ENCODE measurements at places on chromosomes 16 and 17. TPM values are rescaled to one million over a fixed set of nuclear protein-coding genes. Genes with fewer than 3 reads are reported as not detected.
A peak's percentile ranks its signal among the peaks of the same experiment; 100 is the strongest.

DNA sequence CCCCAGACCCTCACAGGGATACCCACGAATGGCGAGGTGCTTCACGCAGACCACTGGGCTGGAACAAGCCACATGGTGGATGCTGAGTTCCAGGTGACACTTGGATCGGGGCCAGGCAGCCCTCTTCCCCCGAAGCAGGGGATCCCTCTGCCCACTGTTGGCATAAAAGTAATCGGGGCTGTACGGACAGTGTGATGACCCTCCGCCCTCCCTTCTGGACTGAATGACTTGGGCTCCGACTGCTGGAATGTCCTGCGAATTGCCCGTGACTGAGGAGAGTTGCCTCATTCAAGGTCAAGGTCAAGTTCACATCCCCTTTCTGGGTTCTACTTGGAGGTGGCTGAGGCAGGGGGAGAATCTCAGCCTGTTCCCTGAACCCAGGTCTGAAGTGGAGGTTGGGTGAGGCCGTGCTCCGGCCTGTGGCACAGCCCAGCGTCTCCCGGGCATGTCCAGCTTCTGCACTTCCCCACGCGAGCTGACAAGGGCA lies 28.5 kb upstream of the CREBBP start:
- H3K27ac ChIP-seq, result no peak overlapping the region
- DNase-seq, result no peak
- H3K4me1 ChIP-seq, result no peaks in the 10 kb centered on the region

DNA sequence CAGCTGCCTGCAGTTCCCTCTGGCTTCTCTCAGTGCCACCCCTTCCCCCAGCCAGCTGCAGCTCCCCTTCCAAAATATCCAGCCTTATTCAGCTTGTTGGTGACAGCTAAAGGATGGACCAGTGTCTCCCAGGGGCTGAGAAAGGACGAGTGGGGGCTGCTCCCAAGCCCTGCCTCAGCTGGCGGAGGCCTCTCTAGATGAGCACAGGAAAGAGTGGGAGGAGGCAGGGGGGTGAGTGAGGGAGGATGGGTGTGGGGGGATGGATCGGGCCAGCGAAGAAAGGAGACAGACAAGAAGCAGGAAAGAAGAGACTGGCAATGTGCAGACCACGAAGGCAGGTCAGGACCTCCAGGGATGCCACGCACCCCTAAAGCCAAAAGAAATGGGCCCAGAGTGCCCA lies 17.5 kb downstream of the PIPOX start:
- no peaks in the 10 kb centered on the region for H3K27me3 ChIP-seq
- H3K27ac ChIP-seq, result no peak overlapping the region
- H3K4me1 ChIP-seq, result no peaks in the 10 kb centered on the region
- H3K36me3 ChIP-seq, result no peaks in the 10 kb centered on the region
- no peak for DNase-seq

DNA sequence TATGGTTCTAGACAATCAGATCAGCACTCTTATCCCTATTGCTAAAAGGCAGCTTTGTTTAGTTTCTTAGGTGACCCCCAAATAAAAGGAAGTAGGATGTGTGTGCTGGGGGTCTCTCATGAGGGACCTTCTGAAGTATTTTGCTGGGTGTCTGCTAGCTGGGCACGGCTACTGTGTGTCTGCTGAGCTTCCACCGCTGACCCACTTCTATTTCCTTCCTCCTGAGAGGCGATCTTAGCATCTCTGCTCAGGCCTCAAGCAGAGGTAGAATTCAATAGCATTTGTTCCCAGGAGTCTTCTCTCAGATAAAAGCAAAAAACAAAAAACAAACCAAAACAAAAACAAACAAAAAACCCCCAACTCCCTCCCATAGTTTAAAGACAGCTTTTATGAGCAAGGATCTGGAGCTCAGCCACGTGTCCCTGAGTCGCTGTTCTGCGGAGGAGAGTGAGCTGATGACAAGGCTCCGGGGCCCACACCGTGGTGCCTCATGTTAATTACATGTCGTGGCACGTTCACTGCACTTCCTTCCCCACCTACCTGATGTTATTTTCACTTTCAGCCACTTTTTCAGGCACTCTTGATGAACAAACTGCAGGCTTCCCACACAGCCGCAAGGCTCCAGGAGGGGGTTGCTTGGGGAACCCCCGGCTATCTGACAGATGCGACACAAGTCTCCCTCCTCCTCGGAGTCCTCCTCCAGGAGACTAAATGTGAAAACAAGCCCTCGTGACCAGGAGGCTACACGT lies 83.5 kb downstream of the MARCHF10 start:
- no peaks in the 10 kb centered on the region for H3K4me1 ChIP-seq
- H3K36me3 ChIP-seq, result no peaks in the 10 kb centered on the region
- H3K27me3 ChIP-seq, result no peaks in the 10 kb centered on the region
- DNase-seq, result no peak

- no peak overlapping the region for H3K27ac ChIP-seq
- no peak for DNase-seq
- H3K27me3 ChIP-seq, result no peaks in the 10 kb centered on the region
Measured at GRCh38 chr16:81638286-81638945, 140.7 kb upstream of the PLCG2 start.

GRCh38 chr17:48894886-48895285 lies 2.3 kb downstream of the ATP5MC1 start:
- peaks cover 29% of the 10 kb centered on the region for H3K36me3 ChIP-seq
- no peak for DNase-seq
- no peak overlapping the region for H3K27ac ChIP-seq
- H3K27me3 ChIP-seq, result no peaks in the 10 kb centered on the region

GRCh38 chr16:31505483-31505882 lies 2.7 kb downstream of the RUSF1 start:
- peak overlapping the region; percentile 75 for H3K27ac ChIP-seq
- H3K27me3 ChIP-seq, result no peaks in the 10 kb centered on the region
- H3K4me3 ChIP-seq, result no peak overlapping the region
- peaks cover 56% of the 10 kb centered on the region for H3K4me1 ChIP-seq
- DNase-seq, result no peak

DNA sequence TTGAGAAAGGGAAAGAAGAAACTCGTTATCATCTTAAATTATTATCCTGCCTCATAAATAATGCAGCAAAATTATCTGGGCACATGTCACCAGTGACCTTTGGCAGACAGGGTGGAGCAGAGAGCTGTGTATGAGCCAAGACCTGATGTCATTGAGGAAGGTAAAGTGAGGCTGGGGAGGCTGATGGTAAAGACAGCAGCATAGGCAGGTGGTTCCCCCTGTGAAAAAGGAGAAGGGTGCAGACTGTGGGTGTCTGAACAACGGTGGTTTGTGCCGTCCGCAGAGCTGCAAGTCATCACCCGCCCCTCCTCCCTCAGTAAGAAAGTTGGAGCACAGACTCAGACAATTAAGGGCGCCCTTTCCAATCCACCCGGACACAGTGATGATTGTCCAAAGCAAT lies 30.8 kb upstream of the METTL16 start:
- H3K4me1 ChIP-seq, result no peaks in the 10 kb centered on the region
- no peaks in the 10 kb centered on the region for H3K36me3 ChIP-seq
- DNase-seq, result no peak
- no peak overlapping the region for H3K4me3 ChIP-seq
- no peaks in the 10 kb centered on the region for H3K27me3 ChIP-seq
- no peak overlapping the region for H3K27ac ChIP-seq

- H3K4me3 ChIP-seq, result no peak overlapping the region
- no peaks in the 10 kb centered on the region for H3K36me3 ChIP-seq
- no peak overlapping the region for H3K27ac ChIP-seq
- H3K4me1 ChIP-seq, result no peaks in the 10 kb centered on the region
Measured at GRCh38 chr17:60559995-60560859, 34.2 kb upstream of the APPBP2 start.

GRCh38 chr17:1635675-1636465 lies 7.2 kb upstream of the SLC43A2 start:
- peaks cover 11% of the 10 kb centered on the region for H3K36me3 ChIP-seq
- H3K27me3 ChIP-seq, result no peaks in the 10 kb centered on the region
- H3K4me3 ChIP-seq, result no peak overlapping the region
- no peak overlapping the region for H3K27ac ChIP-seq

GRCh38 chr16:84109598-84110335 lies 7.0 kb downstream of the MBTPS1 start:
- H3K27ac ChIP-seq, result peak overlapping the region; percentile 65
- DNase-seq, result no peak
- no peak overlapping the region for H3K4me3 ChIP-seq
- H3K4me1 ChIP-seq, result no peaks in the 10 kb centered on the region

DNA sequence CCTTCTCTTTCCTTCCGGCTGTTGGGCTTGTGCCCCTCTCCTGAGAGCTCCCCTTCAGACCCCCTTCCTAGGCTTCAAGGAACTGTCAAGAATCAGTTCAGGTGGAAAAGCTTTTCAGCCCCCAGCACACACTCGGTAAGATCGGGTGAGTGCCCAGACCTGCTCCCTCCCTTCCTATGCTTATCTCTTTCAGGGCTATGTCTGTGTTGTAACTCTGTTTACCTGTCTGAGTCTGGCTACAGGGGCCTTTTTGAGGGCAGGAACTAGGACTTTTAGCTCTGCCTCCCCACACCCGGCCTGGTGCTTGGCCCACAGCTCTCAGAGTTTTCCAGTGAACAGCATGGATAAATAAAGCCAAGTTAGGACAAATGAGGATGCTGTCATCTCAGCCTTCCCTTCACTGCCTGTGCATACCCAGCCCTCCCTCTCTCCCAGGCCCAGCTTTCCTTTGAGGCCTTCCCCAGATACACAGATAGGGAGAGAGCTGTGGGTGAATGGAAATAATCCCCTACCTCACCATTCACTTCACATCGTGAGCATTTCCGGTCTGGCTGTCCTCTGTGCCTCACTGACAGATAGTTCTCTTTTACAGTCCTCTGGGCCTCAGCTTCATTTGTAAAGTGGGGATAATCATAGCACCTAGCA lies 5.7 kb upstream of the MRPS23 start:
- no peak overlapping the region for H3K4me3 ChIP-seq
- H3K4me1 ChIP-seq, result no peaks in the 10 kb centered on the region
- no peaks in the 10 kb centered on the region for H3K27me3 ChIP-seq

DNA sequence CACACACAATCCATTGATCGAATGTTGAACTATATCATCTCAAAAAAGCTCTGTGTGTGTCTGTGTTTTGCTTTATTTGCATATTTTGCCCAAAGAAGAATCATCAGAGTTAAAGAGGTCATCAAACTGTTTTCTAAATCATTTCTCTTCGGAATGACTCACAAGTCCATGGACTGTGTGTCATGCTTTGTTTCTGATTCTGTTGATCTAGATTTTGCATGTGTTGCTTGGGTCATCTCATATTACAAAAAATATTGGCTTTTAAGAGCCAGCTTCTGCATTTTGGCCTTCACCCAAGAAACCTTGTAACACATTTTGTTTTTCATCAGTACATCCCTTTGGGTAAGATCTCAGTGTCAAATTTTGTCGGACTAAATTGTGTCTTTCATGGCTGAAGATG lies 471.2 kb upstream of the HSBP1 start:
- H3K4me3 ChIP-seq, result no peak overlapping the region
- no peaks in the 10 kb centered on the region for H3K4me1 ChIP-seq
- no peak for DNase-seq

The TMEM132E gene
- 0.24 TPM for total RNA-seq

The PLA2G10 gene
- not detected for total RNA-seq

The DNAAF1 gene
- not detected for total RNA-seq

The ABCC11 gene
- total RNA-seq, result not detected

The ZFP3 gene
- 7.2 TPM for total RNA-seq

The QPRT gene
- 38.2 TPM for total RNA-seq

Measured in right atrium auricular region (tissue), 2 donors.